ENCODE measurements at places on chromosomes 12 and 14.

- no peak for DNase-seq
Measured at GRCh38 chr14:105041841-105042765, 21.2 kb upstream of the CDCA4 start.

DNA sequence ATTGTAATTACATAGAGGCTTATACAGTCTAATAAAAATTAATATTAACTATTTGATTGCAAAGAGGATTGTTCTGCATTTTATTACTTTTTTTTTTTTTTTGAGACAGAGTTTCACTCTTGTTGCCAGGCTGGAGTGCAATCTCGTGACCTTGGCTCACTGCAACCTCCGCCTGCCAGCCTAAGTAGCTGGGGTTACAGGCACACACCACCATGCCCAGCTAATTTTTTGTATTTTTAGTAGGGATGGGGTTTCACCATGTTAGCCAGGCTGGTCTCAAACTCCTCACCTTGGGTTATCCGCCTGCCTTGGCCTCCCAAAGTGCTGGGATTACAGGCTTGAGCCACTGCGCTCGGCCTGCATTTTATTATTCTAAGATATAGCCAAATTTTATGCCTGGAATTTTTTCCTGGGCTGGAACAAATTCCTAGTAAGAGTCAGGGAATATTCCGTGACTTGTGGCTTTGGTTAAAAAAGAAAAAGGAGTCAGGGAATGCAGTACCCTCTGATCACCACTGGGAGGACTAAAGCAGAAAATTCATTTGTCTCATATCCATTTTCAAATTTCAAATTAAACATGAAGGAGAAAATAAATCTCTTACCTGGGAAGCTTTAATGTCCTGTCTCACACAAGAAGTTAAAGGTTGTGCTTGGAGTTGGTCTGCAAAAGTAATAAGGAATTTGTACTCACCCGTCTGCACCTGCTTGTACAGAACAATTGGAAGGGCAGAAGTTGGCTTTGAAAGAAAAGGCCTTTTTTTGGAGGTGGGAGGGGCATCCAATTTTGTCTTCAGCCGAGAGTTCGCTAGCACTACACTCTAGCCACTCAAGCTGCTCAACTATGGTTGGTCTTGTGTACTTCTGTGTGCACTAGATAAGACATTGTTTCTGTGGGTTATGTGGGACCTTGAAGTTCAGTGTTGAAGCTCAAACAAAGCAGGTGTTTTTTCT, 8.7 kb downstream of the MARK3 start:
- no peak for DNase-seq

DNA sequence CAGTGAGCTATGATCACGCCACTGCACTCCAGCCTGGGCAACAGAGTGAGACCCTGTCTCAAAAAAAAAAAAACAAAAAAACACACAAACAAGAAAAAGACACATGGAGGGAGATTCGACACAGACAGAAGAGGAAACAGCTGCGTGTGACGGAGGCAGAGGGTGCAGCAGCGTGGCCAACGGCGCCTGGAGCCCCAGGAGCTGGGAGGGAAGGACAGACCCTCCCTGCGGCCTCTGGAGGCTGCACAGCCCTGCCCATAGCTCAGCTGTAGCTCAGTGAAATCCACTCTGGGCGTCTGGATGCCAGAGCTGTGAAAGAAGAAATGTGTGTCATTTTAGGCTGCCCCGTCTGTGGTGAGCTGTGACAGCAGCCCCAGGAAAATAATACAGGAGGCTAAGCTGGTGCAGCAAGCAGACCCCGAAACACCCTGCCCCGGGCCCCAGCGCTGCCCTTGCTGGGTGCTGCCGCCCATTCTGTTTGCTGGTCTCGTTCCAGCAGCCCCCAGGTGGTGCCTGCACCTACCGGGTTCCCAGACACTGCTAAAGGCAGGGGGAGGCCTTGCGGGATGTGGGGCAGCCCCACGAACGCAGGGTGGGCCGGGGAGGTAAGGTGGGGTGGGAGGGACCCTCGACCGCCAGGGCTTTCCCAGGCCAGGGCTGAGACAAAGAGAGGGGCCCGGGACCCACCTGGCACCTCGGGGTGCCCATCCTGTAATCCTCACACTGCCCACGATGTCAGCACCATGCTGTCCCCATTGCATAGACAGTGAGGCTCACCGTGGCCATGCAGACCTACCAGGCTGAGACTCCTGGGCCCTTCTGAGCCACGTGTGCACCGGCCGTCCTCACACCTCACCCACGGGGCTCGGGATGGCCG, 21.2 kb downstream of the GALNT9 start:
- no peak for DNase-seq

DNA sequence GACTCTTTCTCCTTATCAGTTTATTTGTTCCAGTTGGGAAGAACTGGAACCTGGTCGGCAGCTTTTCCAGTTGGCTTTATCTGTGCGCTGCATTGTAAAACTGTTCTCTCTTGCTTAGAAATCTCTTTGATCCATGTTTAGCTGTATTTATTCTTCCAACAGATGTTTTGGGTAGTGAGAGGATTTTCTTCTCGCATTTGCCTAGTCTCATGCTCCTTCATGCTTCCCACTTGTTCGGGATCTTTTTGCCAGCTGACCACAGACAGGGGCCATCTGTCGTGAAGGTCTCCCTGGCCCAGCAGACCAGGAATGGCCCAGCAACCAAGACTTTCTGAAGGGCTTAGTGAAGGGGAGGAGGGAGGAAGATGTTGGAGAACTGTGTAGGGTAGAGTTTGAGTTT, 21.6 kb downstream of the NTF3 start:
- no peak for DNase-seq

GRCh38 chr14:38186216-38186615, 21.5 kb upstream of the SSTR1 start:
- no peak for DNase-seq

GRCh38 chr12:94988471-94988870, 15.0 kb downstream of the NDUFA12 start:
- no peak for DNase-seq

DNA sequence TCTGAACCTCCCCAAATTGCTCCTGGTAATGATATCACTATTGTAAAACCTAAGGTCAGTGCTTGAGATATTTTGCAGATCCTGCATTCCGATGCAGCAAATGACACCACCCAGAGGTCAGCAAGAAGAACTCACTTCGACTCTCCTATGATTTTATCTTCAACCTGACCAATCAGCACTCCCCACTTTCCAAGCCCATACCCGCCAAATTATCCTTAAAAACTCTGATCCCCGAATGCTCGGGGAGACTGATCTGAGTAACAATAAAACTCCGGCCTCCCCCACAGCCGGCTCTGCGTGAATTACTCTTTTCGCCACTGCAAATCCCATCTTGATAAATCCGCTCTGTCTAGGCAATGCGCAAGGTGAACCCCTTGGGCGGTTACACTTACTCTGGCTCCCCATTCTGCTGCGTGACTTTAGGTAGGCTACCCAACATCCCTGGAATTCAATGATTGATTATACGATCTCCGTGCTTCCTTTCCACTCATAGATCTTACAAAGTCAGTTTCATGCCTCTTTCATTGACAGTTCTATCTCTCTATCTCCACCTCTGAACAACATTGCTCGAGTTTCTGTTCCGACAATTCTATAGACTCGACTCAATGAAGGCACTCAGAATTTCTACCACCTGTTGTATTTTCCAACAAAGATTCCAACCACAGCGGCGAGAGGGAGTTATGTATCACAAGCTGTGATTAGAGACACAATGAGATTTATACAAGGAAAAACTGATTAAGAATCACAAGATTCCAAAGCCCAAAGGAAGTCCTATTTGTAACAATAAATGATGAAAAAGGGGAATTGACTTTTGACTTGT, 939 bp downstream of the NPC2 start:
- DNase-seq, result peak; percentile 56

All from activated CD4-positive, alpha-beta T cell treated with anti-CD3 and anti-CD28 coated beads, Interleukin-10, Interleukin-2, amounts not matched to agents 100 ng/mL and 50 ng/mL, durations not matched to agents 16 hours and 8 hours (primary cell).